ENCODE measurements at places on chromosomes 2 and 18.
A peak's percentile ranks its signal among the peaks of the same experiment; 100 is the strongest.

GRCh38 chr2:196431076-196431475, 208.4 kb upstream of the CCDC150 start:
- no peak for DNase-seq

- DNase-seq, result no peak
Observed at GRCh38 chr18:67574749-67575148, 58.2 kb upstream of the DSEL start.

DNA sequence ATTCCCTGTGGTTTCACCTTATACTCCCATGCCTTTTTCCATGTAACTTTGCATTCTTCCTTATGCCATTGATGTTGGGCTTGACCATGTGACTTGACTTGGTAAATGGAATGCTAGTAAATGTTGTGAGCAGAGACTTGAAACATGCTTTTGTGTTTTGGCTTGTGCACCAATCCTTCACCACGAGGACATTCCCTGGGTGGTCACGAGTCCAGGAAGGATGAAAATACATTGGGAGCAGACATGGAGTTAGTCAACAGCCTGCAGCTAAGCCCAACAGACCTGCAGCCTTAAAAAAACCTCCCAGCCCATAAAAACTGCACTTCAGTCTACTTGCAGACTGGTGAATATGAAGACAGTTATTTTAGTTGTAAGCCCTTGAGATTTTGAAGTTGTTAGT, 116.5 kb upstream of the SPATS2L start:
- no peak for DNase-seq

GRCh38 chr18:59657012-59657411, 40.2 kb downstream of the CCBE1 start:
- DNase-seq, result no peak

DNA sequence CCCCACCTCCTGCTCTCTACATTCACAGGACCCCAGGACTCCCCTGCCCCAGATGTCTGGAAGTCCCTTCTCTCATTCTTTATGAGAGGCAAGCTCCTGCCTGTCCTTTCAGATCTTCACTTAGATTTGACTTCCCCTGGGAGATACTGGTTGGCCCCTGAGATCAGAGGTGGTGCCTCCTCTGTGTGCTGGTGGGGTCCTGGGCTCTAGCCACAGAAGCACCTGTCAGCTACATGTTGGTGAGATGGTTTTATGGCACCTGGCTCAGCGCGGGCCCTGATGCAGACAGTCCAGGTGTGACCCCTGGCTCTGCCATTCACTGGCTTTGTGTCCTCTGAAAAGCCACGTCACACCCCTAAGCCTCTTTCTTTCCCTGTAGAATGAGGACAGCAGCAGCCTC, 369.6 kb upstream of the ID2 start:
- DNase-seq, result no peak

- DNase-seq, result no peak
Observed at GRCh38 chr2:233430081-233430480, 75.8 kb downstream of the DGKD start.

DNA sequence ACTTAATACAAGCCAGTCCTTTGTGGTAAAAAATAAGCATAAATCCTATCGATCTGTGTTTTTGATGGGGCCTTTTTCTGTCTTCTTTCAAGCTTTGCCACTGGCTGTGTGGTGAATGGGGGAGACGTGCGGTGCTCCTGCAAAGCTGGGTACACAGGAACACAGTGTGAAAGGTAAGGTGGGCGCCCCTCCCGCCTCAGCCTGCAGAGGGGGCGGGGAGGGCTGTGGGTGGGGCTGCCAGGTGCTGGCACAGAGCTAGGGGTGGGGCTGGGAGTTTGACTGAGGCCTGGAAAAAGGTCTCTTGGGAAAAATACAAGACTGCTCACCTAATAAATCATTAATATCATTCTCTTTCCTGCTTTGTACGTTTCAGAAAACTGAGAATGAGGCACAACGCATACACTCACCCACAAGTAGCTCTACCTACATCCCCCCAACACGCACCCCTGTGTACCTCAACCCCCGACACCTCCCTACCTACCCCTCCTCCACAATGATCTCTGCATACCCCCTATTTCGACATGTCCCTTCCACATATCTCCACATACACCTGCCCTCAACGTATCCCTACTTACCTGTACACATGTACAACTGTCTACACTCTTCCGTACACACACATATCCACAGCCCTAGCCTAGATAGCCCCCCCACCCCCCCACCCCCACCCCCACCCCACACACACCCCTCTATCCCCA, 129.7 kb upstream of the TTC39C start:
- DNase-seq, result no peak

DNA sequence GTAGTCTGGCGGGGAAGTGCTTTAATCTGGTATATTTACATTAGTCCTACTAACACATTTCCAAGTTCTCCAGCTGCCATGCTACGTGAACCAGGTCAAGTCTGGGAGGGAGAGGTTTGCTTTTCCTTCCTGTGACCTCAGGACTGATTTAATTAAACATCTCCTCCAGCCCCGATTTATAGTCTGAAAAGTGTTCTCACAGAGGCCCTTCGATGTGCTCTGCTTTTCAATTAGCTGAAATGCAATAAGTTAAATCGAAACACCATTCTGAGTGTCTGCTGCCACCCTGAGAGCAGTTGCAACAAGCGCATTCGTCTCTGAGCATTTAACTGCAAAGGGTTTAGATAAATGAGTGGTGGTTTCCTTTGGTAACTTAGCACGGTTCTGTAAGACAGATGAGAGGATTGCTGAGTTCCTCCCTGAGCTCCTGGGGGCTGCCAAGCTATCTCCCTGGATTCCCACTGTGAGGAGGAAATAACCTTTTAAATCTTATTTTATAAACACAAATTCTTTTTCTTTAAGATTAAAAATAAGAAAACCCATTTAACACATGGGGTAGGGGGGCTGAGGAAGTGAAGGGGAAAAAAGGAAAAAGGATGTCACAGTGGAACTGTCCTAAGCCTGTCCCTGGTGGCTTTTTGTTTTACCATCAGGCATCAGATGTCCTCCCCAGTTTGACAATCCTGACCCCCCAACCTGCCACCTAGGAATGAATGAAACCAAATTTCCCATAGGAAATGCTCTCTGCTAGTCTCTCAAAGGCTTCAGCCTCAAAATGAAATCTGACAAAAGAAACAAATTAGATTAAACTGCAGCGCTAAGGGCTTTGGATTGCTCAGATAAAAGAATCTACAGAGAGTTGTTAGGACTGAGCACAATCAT, 56.5 kb upstream of the CREB1 start:
- peak; percentile 5 for DNase-seq

GRCh38 chr2:10340593-10340975, 37.9 kb downstream of the HPCAL1 start:
- DNase-seq, result no peak

DNA sequence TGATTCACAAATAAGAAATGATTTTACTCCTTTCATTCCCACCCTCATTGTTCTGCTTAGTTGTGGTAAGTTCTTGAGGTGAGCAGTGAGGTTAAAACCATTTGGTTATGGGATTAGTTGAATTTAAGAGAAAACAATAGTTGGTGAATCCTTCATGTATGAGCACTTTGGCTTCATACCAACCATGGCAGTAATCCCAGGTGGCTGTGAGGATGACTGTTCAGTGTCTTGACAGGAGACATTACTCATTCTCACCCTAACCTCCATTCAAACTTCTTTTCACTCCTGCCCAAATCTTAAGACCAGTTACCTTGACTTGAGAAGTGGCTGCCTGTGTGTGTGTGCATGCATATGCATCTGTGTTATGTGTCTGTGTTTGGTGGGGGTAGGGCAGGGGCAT, 143.1 kb downstream of the SETBP1 start:
- DNase-seq, result no peak

All from stimulated activated naive CD4-positive, alpha-beta T cell treated with Interleukin-2 at 50 U/mL for 16 hours (primary cell).